AG04450 (cell line): ENCODE measurements at places on chromosomes 6 and 20.
A peak's percentile ranks its signal among the peaks of the same experiment; 100 is the strongest.

DNA sequence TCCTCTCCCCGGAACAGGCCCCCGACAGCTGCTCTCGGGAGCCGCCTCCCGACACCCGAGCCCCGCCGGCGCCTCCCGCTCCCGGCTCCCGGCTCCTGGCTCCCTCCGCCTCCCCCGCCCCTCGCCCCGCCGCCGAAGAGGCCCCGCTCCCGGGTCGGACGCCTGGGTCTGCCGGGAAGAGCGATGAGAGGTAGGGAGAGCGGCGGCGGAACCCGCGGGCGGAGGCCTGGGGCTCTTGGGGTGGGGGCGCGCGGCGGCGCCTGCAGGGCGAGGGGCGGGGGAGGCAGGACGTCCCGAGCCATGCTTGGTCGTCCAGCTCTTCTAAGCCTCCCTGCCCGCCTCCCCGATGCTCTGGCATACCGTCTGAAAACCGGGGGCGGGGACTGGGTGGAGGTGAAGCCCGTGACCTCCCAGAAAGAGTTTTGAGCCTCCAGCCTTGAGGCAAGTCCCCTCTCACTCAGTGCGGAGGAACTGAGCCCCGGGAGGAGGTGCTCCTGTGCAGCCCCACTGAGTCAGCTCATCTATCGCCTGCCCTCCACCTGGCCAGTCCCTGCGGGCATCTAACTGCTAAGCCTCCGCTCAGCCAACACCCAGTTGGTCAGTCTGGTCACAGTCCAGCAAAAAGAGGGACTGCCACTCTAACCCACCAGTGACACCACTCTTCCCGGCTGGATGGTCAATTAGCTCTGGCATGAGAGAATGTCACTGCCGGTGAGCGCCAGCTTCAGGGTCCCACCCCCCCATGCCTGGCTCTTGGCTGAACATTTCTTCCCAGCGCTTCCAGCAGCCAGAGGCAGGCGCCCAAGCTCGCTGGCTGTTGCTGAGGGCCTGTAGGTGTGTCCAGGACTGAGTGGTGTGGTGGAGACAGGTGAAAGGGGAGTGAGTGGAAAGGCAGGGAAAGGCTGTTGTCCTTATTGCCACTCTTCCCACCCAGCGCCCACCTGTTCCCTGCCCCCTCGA is 482 bp downstream of the DDR1 start:
- DNase-seq = no peak

- peak; percentile 16 for DNase-seq
Measured at GRCh38 chr6:109308018-109308492, 74.2 kb downstream of the CD164 start.

DNA sequence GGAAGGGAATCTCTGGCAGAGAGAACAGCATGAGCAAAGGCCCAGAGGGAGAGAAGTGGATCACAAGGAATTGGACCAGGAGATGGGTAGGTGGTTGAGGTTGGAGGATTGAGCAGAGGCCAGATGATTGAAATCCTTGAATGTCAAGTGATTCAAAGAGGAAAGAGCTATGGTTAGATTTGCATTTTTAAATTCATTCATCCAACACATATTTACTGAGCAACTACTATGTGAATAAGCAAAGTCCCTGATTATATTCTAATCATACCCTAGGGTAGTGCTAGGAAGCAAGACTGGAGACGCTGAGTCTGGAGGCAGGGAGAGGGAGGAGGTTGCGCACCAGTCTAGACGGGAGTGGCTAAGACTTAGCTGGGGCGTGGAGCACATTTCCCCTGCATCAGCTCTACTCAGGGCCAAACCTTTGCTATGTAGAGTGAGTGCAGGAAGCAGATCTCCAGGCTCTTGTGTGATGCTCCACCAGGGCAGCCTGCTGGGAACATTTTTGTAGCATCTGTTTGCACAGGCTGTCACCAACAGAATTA is 40.2 kb downstream of the EYA2 start:
- DNase-seq = no peak

- no peak for DNase-seq
Measured at GRCh38 chr6:31870385-31870921, 7.8 kb upstream of the NEU1 start.

DNA sequence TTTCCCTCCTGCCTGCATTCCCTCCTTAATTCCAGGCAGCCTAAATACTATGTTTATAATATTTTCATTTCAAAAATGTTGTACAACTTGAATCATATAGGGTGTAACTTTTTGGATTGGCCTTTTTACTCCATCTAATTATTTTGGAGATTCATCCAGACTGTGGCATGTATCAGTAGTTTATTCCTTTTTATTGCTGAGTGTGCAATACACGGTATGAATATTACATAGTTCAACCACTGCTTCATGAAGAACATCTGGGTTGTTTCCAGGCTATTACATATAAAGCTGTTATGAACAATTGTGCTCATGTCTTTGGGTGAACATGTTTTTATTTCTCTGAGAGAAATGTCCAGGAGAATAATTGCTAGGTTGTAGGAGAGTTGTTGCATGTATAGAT is 253.5 kb upstream of the SLC35B3 start:
- DNase-seq = no peak

DNA sequence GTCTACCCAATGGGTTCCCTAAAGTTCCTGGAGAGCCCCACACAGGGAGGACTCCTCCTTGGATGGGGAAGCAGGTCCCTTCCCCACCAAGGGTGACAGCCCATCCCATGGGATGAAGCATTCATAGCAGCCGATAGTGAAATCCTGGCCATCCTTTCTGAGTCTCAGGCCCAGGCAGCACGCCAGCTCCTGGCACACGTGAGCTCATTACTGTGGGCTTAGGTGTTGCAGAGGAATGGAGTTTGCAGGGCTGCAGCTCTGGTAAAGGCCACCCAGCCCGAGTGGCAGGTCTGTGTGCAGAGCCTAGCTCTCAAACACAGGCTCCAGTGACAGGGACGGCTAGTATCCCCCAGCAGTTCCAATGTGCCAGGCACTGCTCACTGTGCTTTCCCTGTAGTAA is 31.0 kb downstream of the SIRPA start:
- DNase-seq = no peak

GRCh38 chr6:144266091-144266649 is 19.0 kb upstream of the UTRN start:
- DNase-seq = peak; percentile 44

DNA sequence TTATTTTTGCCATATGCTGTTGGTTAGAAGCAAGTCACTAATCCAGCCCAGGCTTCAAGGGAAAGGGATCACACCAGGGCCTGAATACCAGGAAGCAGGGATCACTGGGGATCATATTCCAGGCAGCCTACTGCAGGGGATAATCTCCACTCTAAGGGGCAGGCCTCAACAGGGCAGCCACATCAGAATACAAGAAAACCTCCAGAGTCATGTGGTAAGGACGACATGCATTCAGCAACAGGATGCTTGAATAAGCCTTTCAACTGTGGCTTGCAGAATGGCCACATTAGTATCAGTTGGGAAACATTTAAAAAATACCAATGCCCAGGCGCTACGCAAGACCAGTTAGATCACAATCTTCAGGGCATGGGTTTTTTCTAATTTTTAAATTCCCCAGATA is 109.1 kb downstream of the LY86 start:
- DNase-seq = no peak

- peak; percentile 51 for DNase-seq
Measured at GRCh38 chr20:3318226-3318884, 79.4 kb upstream of the SLC4A11 start.

DNA sequence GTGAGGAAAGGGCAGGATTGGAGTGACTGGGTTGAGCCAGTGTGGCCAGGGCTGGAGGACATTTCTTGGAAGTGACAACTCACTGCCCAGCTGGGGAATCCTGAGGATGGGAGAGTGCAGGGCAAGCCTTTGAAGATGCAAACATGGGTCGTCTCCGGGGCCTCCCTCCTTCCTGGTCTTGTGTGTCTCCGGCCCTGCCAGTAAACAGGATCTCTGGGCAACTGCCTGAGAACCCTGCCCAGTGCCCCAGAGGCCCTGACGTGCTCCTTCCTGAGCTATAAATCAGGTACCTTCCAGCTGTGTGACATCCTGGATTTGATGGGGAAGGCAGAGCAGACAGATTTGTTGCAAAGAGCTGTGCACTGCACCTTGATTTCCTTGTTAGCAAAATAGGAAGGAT is 12.9 kb upstream of the TCF15 start:
- no peak for DNase-seq

- DNase-seq = no peak
Measured at GRCh38 chr20:48763216-48763914, 64.4 kb downstream of the PREX1 start.

DNA sequence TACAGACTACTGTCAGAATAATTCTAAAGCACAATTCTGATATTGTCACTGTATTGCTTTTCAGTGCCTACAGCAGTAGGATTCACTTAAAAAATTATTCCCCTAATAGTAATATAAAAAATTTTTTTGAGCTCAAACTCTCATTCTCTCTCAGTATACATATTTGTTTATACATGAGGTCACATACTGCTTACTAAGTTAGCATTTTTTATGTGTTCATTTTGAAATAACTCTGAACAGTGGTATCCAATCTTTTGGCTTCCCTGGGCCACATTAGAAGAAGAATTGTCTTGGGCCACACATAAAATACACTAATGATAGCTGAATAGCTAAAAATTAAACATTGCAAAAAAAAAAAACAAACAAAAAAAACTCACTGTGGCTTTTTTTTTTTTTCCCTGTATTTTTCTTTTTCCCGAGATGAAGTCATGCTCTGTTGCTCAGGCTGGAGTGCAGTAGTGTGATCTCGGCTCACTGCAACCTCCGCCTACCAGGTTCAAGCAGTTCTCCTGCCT is 38.6 kb downstream of the ASXL1 start:
- DNase-seq = no peak

DNA sequence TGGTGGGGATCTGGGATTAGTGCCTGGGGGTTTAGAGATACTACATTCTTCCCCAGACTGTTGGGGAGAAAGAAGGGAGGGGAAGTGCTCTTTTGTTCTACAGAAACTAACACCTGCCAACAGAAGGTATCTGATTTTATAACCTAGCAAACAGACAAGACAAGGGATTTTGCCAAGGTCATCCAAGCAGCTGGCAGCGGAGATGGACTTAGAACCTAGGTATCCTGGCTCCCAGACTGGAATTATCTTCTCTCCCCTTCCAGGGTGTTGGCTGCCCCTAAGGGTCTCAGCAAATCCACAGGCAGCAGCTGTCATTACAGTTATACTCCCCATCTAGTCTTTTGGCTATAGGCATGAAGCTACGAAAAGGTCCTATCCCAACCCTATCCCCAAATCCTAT is 8.4 kb downstream of the SDC4 start:
- no peak for DNase-seq

DNA sequence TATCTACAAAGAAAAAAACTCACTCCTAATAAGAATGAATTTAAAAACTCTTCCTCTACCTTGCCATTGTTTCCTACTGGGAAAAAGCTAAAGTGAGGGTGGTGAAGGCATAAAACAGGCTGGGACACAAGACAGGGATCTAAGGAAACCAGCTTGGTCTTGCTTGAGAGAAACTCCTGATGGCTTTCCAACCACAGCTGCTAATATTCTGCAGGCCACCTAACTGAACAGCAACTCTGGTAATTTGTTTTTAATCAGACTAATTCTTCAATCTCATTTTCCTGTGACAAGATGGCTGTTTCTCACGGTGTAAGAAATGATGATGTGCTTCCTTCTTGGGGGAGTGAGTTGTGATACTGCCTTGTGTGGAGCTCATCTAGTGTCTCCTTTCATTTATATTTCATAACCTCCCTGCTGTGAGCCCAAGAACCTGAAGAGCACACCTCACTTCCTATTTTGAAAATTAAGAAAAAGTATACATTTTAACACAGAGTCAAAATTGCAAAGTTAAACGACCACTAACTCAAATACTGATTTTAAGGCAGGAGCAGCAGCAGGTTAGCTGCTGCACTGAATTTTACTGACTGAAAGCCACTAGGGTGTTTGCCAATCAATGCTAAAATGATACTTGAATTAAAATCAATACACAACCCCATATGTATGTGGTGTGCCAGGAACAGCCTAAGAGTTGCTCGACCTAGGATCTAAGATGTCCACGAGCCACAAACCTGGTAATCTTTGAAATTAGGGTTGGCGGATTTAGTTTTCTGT is 58.0 kb downstream of the BACH2 start:
- no peak for DNase-seq

GRCh38 chr6:108027594-108027993 is 46.9 kb downstream of the OSTM1 start:
- no peak for DNase-seq

DNA sequence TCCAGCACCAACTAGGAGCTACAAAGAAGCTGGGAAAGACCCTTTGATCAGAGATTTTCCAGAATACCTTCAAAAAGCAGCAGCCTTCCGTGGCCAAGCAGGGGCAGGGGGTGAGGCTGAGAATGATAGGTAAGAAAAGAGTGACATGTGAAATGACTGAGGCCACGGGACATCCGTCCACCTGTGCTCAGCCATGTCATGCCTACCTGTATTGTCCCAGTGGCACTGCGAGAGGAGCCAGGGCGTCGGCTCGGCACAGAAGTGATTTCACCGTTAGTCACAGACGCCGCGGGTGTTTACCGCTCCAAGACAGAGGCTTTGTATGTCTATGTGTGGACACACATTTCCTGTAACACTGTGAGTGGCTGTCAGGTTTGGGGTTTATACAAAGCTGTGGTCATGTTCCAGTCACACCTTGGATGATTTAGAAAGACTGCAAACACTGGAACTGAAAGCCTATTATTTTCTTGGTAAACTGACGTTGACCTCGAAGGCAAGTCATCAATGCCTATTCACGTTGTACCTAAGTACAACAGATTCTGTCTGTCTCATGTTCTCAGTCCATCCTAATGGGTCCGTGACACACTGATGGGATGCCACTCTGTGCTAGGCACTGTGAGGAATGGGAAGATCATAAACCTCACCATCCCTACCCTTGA is 32.1 kb upstream of the JAG1 start:
- DNase-seq = no peak

GRCh38 chr6:11909696-11910132 is 102.4 kb upstream of the HIVEP1 start:
- no peak for DNase-seq

GRCh38 chr6:1474205-1474604 is 84.8 kb downstream of the FOXF2 start:
- no peak for DNase-seq

- no peak for DNase-seq
Measured at GRCh38 chr20:6057691-6058090, 3.8 kb upstream of the LRRN4 start.

GRCh38 chr6:135128268-135128914 is 52.7 kb upstream of the MYB start:
- no peak for DNase-seq

DNA sequence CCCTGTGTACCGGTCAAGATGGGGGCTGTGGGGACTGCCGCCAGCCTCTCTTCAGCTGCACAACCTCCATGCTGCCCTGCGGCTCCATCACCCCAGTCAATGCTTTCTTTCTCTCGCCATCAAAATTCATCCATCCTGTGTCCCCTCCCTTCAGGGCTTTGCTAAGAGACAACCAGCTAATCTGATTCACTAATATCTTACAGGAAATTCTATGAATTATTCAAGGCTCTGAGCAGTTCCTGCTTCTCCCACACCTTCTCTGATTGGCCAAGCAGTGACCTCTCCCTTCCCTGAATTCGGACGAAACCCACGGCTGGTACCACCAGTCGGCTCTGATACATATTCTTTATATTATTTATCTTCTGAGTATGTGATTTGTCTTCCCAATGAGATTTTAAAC is 13.8 kb downstream of the ITPR3 start:
- no peak for DNase-seq

GRCh38 chr6:161272635-161273273 is 1.1 kb downstream of the AGPAT4 start:
- DNase-seq = no peak
